ENCODE measurements at places on chromosomes 7 and 10.

- DNase-seq, result no peak
These were observed 151.0 kb downstream of the PLPP4 start for GRCh38 chr10:120607710-120608703.

DNA sequence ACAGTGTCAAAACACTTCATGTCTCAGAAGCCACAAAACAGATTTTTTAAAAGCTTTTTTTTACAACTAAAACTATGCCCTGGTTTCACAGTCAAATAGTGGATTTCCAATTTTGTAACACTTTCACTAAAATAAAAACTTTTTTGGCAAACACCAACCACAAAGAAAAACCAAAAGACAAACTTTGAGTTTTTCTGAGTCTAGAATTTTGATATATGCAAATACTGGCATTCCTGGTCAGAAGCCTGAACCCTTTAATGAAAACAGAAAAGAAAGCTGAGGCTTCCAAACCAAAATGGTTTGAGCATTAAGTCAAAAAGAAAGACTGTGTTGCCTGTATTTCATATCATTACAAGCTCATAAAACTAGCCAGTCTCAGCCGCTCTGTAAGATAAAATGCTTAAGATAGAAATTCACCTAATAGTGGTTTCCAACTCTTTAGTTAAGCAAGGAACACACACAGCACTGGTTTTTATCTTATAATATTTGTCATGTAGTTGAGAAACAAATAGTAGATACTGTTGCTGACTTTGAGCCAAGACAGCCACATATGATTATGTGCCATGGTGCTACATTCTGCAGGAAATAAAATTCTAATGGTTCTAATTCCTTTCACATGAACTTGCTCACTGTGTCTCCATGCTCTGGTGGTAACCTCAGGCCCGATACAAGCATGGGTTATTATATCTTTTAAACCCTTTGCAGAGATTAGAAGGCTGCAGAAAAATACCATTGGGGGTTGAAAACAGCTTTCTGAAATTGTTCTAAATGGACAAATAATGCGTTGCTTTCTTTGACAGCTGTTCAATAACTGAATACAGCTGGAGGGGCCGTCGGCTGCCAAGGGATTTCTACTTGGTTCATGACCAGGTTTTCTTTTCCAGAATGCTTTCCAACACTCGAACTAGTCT, 49.4 kb downstream of the FAM171A1 start:
- no peak for DNase-seq

- DNase-seq, result no peak
These were observed 50.1 kb upstream of the ADAM12 start for GRCh38 chr10:126438407-126438783.

DNA sequence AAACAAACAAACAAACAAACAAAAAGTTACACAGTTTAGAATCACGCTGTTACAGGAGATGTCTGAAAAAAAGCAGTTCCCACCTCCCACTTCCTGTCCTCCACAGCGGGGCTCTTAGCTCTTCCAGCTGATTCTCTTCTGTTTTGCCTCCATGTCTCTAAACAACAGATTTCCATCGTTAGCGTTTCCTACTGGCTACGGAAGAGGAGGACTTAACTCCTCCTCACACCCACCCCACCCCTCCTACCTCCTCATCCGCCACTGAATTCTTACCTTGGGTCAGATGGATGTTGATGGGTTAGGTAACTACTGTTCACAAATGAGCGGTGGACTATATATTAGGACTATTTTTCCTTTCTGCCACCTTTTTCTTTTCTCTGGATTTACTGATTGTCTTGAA, 36.8 kb upstream of the NUB1 start:
- peak; percentile 55 for DNase-seq

DNA sequence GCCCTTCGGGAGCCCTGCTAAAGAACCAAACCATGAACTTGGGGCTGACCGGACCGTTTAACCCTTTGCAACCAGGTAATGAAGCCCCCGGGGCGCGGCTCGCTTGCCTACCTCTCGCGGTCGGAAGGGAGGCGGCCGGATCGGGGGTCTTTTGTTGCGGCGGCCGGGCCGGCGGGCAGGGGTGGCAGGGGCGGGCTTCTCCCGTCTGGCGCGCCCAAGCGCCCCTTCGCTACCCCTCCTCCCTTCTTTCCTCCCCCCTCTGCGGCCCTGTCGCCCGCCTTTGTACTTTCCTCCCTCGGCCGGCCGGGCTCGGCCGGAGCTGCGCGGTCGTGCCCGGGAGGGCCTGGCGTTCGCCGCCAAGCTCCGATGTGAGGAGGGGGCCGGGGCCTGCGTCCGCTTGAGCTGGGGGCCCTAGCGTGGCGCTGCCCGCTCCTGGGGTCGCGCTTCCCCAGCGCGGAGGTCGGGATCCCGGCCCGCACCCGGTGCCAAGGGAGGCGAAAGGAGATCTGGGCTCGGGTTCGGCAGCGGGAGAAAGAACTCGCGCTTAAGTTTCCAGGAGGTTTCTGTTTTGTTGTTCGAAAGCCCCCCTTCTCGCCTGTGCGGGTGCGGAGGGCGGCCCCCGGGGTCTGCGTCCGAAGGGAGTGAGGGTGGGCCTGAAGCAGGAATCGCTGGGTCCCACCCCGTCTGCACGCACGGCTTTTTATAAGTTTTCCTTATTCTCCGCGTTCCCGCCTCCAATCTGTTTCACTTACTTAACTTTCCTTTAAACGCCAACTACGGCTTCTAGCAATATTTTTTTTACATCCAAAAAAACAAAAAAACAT, 436.8 kb upstream of the GALNT17 start:
- DNase-seq, result no peak

GRCh38 chr7:92603089-92603445, 12.9 kb upstream of the FAM133B start:
- no peak for DNase-seq

GRCh38 chr7:2663121-2663886, 24.7 kb upstream of the AMZ1 start:
- no peak for DNase-seq

DNA sequence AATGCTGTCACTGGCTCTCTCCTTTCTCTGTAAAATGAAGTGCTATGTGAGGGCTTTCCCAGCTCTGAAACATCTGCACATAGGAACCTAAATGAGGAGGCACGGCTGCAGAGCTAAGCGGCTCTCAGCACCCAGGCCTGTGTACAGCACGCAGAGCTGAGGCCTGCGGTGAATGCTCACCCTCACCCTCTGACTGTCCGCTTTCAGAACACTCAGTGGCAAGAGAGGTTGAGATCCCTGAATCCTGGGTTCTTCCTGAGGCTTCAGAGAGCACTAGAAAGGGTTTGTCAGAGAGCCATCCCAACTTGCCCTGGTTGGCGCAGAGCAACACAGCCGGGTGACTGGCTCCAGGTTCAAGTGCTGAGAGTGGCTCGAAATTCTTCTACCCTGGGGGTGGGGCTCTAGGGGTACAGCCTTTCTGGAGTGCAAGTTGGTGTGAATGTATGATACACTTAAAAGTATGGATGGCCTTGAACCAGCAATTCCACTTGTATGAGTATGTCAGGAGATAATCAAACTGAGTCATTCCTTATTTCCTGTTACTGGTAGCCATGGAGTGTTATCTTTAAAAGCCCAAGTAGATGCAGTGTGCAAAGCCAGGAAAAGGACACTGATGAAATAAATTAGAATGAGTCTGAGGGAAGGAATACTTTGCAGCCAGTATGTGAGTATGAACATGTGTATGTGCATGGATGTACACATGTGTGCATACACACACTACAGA, 1.7 kb upstream of the CCDC201 start:
- no peak for DNase-seq

- DNase-seq, result no peak
These were observed 390.3 kb downstream of the GRID1 start for GRCh38 chr10:85976267-85976793.

- no peak for DNase-seq
These were observed 144.0 kb upstream of the RET start for GRCh38 chr10:42932735-42933447.

DNA sequence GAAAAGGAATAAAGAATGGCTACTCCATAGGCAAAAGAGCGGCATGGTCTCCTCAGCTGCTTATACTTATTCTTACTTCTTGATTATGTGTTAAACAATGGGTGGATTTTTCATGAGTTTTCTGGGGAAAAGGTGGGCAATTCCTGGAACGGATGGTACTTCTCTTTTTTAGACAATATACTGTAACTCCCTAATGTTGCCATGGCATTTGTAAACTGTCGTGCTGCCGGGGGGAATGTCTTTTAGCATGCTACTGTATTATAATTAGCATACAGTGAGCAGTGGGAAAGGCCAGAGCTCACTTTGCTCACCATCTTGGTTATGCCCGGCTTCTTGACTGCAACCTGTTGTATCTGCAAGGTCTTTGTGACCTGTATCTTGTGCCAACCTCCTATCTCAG, 372.1 kb upstream of the AKR1E2 start:
- DNase-seq, result no peak

DNA sequence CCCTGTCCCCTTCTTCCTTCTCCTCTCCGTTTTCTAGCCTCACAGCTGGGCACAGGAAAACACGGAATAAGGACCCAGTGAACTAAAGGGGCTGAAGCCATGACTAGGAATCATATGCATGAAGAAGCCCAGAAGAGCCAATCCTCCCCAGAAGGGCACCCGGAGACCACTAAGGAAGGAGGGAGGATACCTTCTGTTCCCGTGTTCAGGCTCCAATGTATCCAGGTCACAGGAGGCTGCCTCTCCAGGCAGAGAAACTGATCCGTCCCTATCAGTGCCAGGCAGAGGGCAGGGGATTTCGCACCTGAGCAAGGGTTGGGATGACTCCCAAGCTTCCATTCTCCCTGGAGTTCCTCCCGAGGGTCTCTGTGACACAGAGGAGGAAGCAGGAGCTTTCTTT, 246.6 kb downstream of the SNX10 start:
- DNase-seq, result no peak

DNA sequence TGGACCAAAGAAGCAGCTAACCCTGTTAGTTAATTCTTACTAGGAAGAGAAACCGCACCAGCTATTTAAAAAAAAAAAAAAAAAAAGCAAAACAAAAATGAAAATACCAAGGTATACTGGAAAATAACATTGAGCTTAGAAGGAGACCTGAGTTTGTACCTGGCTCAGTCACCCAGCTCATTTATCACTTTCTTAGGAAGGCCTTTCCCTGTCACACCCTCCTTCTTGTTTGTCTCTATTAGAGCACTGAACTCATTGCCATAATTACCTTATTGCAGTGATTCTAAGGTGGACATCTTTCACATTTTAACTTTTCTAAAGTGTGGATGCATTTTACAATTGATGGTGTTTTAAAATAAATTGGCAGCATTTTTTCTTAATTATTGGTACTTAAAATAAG, 24.1 kb downstream of the UBE2D1 start:
- DNase-seq, result no peak

DNA sequence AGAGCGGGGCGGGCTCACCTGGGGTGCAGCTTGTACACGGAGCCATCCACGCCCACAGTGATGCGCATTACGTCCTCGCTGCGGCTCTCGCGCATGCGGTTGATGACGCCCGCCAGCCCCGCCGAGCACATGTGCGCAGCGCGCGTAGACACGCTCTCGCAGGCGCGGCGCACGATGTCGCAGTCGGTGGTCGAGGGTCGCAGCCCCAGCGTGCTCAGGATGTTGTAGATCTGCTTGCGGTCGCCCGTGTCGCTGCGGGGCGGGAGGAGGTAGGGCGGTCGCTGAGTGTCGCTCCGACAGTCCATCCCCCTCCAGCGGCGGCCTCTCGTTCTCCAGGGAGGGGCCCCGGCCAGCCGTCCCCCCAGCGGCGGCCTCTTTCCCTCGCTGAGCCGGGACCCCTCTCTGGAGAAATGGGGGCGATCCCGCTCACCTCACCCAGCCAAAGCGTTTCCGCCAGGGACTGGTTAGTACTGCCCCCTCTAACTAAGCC, 4.4 kb upstream of the MYL7 start:
- no peak for DNase-seq

GRCh38 chr10:10958041-10958440, 59.6 kb upstream of the CELF2 start:
- DNase-seq, result no peak

DNA sequence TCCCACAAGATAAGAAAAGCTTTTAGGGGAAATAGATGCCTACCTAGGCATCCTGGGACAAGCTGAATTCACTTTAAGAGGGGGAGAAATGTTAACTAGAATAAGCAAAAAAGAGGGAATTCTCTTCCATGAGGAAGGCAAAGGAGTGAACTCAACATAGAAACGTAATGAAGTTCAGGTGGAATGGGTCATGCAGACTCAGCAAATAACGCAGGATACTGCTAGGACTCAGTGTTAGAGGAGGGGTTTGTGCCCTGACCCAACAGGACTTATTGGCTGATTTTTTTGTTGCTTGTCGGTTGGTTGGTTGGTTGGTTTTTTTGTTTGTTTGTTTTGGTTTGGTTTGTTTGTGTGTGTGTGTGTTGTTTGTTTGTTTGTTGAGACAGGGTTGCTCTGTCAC, 9.3 kb downstream of the OR2A14 start:
- DNase-seq, result no peak

DNA sequence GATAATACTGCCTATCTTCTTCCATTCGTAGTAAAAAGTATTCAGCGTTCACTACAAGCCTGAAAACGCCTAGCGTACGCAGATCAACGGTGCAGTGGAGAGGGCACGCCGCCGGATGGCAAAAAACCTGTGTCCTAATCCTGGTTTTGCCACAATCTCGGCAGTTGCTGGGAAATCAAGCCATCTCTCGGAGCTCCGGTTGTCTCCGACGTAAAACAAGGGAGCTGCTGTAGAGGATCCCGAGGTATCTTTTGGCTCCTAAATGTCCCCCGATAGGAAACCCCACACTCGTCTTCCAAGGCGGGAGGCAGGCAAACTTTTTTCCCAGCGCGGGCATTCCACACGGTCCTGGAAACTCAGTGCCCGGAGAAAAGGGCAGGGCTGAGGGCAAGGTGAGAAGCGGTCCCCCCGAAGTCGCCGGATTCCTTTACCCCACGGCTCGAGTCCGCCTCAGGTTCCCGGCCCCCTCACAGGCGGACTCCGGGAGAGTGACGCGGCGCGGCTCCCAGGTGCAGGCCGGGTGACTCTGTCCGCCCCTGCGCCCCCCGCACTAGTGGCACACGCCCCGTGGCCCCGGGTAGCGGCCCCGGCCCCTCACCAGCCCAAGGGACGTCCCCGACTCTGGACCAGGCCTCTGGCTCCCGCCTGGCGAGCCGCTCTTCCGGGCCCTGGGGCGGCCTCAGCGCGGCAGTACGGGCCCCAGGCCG, 649 bp downstream of the IDE start:
- no peak for DNase-seq

DNA sequence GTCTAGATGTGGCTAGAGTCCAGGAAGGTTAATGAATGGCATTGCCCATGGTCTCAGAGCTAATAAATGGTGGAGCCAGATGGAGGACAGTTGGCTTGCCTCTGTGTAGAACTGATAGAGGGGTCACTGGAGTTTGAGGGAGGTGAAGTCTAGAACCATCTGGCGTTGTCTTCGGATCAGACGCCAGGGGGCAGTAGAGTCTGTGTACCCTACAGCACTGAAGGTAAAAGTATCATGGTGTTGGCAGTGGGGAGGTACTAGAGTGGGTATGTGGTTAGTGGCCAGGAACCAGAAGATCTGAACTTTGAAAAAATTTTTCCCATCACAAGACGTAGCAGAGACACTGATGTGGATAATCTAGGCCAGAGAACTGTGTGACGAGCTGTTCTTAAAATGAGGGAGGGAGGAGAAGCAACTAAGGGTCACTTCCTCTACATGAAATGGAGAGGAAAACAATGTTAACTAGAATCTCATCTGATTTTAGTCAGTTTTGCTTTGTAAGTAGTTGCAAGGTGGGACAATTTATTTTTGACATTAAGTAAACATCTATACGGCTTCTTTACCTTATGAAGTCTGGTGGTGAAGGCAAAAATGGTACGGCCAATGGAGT, 227.9 kb upstream of the PRSS58 start:
- DNase-seq, result no peak
